ENCODE measurements at places on chromosomes 11 and 22.

GRCh38 chr11:64885367-64886286, 7.2 kb upstream of the EHD1 start:
- peak; percentile 4 for DNase-seq

- no peak for DNase-seq
Measured at GRCh38 chr22:40198733-40199132, 21.0 kb downstream of the TNRC6B start.

GRCh38 chr11:70869054-70869453, 383.3 kb downstream of the SHANK2 start:
- no peak for DNase-seq

- no peak for DNase-seq
Measured at GRCh38 chr11:92314499-92314898, 89.9 kb downstream of the FAT3 start.

GRCh38 chr11:72493426-72494108, 59.2 kb upstream of the CLPB start:
- no peak for DNase-seq
